ENCODE measurements at places on chromosomes 2 and 18.

GRCh38 chr2:226431288-226431948, 368.2 kb downstream of the IRS1 start:
- DNase-seq, result peak; percentile 51

DNA sequence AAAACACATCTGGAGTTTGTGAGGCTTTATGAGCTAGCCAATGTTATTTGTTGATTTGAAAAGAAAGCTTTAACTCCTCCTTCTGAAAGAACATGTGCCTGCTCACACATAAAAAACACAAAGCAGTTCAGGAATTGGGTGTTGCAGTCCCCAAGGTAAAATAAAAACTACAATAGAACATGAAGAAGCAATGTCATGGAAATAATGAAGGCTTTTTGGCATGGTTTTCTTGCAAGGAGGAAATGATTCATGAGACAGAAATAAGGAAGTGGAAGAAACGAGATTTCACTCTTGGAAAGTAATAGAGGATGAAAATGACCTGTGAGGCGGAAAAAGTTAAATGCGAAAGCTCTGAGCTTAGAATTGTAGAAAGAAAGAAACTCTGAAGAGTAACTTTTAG, 81.1 kb downstream of the TRIB2 start:
- peak; percentile 65 for DNase-seq

GRCh38 chr2:39188960-39189494, 54.7 kb downstream of the CDKL4 start:
- no peak for DNase-seq

GRCh38 chr2:131584380-131584779, 56.7 kb downstream of the CCDC74A start:
- no peak for DNase-seq

DNA sequence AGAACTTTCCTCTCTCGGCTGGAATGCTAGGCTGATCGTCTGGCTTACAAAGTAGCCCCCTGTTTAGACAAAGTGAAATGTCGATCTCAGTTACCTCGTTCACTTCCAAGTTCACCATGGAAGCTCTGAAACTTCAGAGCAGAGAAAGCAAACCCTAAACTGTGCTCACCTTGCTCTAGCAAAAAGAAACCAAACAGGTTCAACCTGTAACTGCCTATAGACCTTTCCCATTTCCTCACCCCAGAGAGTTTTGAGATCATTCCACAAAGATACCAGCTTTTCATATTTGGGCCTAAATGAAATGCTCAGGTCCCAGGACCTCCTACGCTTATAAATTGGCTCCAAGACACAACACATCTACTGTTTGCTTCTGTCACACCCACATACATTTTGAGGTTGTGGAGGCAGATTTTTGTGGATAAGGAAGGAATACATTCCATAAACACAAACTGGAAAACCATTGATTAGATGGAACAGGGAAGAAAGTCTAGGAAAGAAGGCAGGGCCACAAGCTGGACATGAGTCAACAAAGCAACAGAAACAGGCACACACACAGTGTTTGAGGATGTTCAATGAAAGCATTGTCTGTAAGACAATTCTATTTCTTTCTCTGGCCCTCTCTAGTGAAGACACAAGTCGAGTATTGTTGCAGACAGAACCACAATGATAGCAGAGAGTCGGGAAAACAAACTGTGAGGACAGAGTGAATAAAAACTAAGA, 52.8 kb upstream of the TGIF1 start:
- DNase-seq, result no peak

GRCh38 chr2:105397025-105397722, 1.7 kb downstream of the FHL2 start:
- DNase-seq, result no peak

All from astrocyte of the spinal cord (primary cell).